Stimulated activated CD8-positive, alpha-beta memory T cell treated with anti-CD3 and anti-CD28 coated beads, Interleukin-2, amount 100 ng/mL, for 1 hour (primary cell): ENCODE measurements at places on chromosomes 12 and 14.

DNA sequence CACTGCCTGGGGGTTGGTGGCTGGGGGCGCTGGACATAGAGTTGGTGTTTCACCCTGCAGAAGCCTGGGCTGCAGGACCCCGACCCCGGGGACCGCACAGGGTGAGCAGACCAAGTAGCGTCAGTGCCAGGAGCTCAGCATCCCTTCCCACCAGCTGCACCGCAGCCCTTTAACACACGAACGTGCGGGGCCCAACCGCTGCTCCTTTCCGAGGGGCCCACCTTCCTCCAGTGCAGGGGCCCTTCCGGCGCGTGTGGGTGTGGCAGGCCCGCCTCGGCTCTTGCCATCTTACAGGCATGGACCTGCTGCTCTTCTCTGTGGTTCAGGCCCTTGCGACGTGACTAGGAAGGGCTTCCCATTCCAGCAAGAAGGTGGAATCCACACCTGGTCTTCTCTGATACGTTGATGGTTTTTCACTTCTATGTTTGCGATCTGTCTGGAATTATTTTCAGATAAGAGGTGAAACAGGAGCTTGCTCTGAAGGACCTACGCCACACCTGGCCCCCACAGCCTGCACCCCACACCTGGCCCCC is 47.8 kb downstream of the LRCOL1 start:
- no peak for DNase-seq

GRCh38 chr12:30806989-30807694 is 52.4 kb upstream of the CAPRIN2 start:
- no peak for DNase-seq

GRCh38 chr12:5264006-5264405 is 167.9 kb upstream of the NTF3 start:
- DNase-seq: no peak

DNA sequence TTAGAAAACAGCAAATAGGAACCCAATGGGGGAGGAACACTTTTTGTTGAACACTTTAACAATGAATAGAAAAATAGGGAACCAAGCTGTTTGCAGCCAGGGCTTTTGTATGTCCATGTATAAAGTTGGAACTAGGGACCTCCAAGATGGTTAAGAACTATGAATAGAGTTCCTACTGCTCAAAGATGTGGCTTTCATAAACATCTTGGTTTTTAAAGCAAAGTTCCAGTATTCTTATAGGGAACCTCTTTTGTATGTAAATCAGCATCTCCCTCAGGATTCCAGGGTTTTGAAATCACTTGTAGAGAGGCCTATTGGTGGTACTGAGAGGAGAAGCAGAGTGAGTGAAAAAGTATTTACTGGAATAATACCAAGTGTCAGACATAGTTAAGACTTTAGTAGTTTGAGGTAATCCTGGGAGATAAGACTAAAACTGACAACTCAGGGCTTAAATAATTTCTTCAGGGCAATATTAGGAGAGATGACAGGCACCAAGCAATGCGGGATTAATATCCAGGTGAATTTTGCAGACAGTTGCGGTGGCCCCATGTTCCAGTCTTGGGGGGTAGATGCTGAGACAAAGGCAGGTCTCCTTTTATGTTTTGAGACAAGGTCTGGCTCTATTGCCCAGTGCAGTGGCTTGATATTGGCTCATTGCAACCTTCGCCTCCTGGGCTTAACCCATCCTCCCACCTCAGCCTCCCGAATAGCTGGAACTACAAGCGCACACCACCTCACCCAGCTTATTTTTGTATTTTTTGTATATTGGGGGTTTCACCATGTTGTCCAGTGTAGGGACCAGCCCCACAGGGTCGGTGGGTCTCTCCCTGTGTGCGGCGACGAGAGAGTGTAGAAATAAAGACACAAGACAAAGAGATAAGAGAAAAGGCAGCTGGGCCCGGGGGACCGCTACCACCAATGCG is 10.4 kb upstream of the EID3 start:
- DNase-seq: no peak

DNA sequence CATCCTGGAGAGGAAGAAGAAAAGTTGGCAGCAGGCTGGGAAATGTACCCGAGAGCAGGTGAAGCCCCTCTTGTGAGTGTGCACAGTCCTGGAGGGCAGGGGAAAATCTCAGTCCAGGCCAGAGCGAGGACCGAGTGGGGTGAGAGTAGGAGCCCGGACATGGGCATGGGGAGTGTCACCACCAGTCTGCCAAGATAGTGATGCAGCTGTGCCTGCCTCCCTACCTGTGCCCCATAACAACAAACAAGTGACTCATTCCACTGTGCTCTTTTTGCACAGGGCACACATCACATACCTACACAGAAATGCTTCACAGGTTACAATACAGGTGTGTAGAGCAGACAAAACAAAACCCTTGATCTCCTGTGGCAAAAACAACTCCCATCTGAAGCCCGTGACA is 205.9 kb upstream of the PELI2 start:
- no peak for DNase-seq

- DNase-seq: no peak
Observed at GRCh38 chr12:55734595-55734994, 5.8 kb upstream of the CD63 start.

- DNase-seq: no peak
Observed at GRCh38 chr14:71115306-71115705, 208.0 kb downstream of the PCNX1 start.

- no peak for DNase-seq
Observed at GRCh38 chr14:73753887-73754795, 40.0 kb upstream of the PNMA1 start.

- DNase-seq: no peak
Observed at GRCh38 chr14:24673059-24673458, 39.1 kb upstream of the GZMB start.

DNA sequence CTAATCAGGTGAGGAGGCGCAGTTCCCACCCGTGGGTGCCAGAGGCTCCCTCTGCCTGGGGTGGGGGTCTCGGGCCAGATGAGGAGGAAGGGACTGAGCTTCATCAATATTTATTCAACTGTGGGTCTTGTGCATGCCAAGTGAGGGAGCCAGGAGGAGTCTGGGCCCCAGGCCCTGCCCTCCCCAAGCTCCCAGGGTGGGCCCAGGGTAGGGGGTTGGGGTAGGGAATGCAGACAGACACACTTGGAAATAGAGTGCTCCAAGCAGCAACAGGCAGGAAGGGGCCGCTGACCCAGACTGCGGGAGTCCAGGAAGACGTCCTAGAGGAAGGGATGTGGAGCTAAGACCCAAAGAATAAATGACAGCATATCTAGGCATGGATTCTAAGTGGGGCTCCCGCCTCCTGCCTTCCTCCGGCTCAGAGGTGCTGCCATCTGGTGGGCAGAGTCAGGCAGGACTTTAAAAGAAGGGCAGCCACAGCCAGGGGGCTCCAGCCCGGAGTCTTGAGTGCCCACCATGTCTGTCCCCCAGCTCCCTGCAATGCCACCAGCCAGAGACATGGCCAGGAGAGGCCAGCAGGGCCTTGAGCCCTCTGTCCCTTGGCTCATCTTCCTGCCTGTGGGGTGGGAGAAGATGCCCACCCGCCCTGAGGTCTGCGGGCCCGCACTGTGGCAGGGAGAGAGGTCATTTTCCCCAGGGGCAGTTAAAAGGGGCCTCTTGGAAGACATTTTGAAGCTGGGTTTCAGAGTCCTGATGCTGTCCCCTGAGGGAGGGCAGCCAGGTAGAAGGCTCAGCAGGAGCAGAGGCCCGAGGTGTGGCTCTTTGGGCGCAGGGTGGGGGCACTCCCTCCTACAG is 70.1 kb downstream of the PHETA1 start:
- peak; percentile 5 for DNase-seq

DNA sequence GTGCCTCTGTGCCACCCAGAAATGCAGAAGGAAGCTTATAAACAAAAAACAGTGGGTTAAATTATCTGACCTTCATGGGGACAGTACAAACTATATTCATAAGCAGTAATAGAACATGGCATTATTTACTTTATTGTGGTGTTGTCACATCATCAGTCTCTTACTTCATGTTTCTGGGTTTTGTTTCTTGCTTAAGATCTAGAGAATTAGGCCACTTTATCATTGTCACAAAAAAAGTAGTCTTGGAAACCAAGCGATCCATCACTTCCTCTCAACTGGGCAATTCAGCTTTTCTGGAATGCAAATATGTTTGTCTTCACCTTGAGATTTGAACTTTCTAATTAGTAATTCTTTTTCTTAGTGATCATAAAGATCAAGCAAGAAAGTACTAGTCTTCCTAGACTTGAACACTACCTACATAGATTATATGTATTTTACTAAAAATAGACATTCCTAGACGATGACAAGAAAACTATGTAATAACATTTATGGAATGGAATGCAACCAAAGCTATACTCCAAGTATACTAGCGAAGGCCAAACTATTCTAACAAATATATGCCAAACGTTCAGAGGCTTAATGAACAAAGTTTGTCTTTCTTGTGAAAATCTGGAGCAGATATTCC is 363.4 kb downstream of the DAD1 start:
- no peak for DNase-seq

DNA sequence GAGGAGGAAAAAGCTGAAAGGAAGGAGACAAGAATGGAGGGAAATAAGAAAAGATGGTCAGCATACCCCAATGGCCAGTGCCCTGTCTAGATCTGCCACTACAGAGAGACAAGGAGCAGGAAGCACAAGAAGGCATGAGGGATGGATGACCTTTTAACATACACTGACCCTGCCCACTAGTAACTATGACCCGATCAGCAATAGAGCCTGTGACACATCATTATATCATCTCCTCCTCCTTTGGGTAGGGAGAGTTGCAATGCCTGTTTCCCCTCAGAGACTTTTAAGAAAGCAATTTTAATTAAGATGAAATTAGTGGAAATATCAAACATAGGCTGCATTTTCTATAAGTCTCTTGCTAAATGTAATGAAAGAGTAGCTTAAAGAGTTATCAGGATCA is 4.7 kb upstream of the SLC2A13 start:
- no peak for DNase-seq

GRCh38 chr12:131418884-131419283 is 292.0 kb upstream of the SFSWAP start:
- DNase-seq: no peak

DNA sequence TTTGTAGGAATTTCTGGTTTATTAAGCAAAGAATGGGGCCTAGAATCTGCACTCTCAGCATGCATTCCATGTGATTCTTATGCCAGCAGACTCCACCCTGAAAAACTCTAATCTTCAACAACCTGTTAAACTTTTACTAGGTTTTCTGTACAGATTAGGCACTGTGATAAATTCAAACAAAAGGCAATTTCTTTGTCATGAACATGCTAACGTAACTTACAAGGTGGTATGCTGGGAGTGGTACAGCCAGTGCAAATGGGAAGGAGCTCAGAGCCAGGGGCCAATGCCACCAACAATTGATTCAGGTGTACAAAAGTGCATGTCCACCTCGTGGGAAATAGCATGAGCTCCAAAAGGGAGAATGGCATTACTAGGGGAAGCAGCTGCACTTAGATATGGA is 83.0 kb downstream of the PPFIBP1 start:
- no peak for DNase-seq

DNA sequence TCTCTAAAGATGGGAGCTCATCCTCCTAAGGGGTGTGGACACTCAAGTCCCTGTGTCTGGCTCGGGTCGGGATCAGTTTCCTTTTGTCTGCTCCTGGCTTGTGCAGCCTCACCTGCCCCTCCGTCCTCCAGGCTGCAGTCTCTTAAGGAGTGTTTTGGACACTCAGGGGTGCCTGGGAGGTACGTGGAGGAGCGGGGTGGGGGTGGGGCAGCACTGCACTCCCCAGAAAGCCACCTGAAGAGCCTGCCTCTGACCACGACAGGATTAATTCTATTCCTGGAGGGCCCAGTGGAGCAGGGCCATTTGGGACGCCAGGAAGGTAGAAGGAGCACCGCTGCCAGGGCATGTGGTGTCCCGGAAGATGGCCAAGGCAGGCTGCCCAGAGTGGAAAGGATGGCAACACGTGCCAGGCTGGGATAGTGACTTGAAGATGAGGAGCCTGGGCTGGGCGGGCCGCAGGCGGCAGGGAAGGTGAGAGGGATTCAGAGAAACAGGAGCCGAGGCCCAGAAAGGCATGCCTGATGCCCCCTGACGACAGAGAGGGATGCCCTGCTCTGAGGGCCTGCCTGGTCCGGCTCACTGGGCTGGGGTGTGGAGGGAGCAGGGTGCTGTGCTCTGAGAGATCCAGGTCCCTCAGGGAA is 14.8 kb upstream of the LRTM2 start:
- DNase-seq: no peak

DNA sequence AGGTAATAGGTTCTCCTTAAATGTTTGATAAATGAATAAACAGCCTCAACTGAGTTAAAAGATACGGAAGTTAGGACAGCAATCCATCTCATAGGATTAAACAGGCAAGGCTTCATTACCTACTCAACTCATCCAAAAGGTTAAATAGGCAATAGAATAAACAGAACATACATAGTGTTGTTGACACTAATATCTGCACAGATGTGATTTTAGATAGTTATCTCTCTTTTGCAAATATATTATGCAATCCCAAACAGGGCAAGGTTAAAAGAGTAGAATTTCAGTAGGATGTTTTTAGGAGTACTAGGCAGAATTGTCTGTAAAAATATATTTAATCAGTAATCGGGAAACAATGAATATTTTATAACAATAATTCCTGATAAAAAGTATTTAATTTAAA is 276.3 kb downstream of the CPNE8 start:
- DNase-seq: no peak

DNA sequence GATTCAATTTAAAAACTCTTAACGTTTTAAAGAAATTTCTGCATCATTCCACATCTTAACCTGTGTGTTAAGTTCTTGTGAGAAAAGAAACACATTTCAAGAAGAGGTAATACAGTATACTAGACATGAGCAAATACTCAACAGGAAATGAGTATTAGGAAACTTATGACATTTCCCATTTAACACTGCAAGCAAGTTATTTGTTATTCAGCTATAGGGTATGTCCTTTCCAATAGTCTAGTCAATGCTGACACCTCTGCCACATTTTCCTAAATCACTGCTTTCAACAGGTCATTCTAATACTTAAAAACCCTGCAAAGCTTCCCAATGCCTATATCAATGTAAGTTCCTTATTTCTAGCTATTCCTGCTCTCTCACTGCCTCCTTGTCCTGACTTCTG is 93.1 kb downstream of the DDHD1 start:
- no peak for DNase-seq

DNA sequence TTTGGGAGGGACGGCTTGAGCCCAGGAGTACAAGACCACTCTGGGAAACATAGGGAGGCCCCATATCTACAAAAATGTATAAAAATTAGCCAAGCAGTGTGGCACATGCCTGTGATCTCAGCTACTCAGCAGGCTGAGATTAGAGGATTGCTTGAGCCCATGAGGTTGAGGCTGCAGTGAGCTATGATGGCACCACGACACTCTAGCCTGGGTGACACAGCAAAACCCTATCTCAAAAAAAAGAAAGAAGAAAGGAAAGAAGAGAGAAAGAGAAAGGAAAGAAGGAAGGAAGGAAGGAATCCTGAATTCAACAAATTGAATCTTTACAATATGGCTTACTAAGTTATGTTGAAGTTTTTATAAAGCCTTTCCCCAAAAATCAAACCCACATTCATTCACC is 2.1 kb downstream of the KIF21A start:
- DNase-seq: no peak

- no peak for DNase-seq
Observed at GRCh38 chr12:124147575-124147974, 147.3 kb upstream of the RFLNA start.
